Mesenchymal stem cell (in vitro differentiated cells and primary cell): ENCODE measurements at places on chromosomes 6 and 20.

GRCh38 chr6:165899611-165900010, 236.6 kb upstream of the PDE10A start:
- no peak for DNase-seq

- peak; percentile 94 for DNase-seq
These were observed 80.2 kb upstream of the PRDM1 start for GRCh38 chr6:106005954-106006353.

DNA sequence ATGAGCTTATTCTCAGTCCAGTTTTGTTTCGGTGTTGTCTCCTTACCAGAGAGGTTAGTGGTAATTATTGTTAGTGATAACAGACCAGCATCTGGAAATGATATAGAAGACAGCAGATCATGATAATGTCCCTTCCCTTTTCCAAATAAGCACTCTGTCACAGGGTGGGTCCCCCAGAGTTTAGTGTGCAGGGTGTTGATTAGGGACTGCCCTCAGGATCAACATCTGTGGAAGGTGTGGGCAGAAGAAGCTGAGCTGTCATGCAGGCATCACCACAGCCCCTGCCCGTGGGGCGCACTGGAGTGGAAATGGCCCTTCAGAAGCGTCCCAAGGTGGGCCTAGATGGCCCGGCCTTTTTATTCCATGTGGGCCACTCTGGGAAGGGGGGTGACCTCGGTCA, 67.6 kb upstream of the DTNBP1 start:
- DNase-seq = no peak

DNA sequence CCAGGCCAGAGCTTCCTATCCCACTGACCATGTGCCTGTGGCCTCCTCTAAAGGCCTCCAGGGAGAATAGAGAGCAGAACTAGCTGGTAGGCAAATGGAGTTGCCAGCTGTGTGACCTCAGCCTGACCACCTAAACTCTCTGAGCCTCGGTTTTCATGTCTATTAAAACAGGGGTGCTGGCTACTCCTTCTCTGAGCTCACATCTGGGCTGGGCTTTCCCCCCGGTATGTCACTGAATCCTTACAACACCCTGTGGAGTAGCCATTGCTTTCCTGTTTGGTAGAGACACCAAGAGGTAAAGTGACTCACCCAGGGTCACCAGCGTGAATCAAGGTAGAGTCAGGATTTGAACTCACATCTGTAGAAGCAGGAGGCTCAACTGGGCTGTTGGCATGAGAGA, 132.1 kb downstream of the JPH2 start:
- DNase-seq = no peak

DNA sequence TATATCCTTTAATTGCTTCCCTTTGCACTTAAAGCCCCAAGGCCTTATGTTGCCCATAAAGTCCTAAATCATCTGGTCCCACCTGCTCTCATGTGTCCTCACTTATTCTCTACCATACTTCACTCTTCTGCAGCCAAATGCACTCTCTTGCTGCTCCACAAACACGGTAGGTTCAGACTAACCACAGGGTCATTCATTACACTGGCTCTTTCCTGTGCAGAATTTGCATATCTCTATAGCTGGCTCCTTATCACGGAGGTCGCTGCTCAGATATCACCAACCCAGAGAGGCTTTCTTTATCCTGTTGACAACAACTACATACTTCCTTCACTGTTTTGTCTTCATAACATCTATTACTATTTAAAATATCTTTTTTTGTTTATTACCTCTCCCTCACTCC, 86.8 kb downstream of the MOXD1 start:
- DNase-seq = no peak

DNA sequence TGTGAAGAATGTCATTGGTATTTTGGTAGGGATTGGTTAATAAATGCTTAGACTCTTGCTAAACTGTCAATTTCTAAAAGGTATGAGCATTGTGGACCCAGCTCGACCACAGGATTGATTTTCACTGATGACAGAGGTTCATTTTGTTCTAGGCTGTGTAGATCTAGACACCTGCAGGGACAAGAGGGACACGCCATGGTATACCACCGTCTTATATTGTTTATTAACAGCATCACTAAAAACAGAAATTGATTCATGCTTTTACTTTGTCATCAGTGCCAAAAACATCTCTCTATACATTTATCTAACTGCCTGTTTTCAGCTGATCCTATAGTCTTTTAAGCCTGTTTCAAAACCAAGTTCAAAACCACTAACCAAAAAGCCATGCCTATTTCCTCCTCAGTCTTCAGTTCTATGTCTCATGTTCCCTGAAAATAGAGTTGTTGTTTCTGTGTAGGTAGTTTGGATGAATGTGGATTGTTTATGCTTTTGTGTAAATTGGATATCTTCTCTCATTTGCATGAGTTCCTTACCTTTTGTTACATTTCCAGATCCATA, 109.8 kb downstream of the JAG1 start:
- DNase-seq = no peak

GRCh38 chr6:2961506-2961905, 9.9 kb downstream of the SERPINB6 start:
- DNase-seq = no peak

- DNase-seq = no peak
These were observed 71.9 kb upstream of the TOP1 start for GRCh38 chr20:40956542-40957264.

- DNase-seq = no peak
These were observed 64.0 kb upstream of the TFB1M start for GRCh38 chr6:155378276-155378675.

- DNase-seq = peak; percentile 66
These were observed 2.2 kb upstream of the PARD6B start for GRCh38 chr20:50728981-50729874.

DNA sequence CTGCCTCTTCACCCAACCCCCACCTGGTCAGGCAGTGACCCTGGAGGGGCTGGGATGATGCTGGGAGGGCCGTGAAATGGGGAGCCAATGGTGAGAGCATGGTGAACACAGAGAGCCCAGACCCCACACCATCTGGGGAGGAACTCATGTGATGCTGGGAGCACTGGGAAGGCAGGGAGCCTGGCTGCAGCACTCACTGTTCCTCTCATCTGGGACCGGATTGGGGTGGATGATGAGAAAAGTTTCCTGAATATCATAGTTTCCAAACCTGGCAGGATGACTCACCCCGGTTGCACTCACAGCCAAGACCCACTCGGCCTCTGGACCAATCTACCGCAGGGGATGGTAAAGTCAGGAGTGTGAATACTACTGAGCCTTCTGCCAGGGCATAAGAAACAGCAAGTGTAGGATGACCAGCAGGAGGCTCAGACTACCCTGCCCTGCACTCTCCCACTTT, 21.8 kb downstream of the ULBP1 start:
- no peak for DNase-seq

- no peak for DNase-seq
These were observed 12.7 kb upstream of the GSTA3 start for GRCh38 chr6:52922161-52922560.

GRCh38 chr6:15819841-15820240, 157.0 kb upstream of the DTNBP1 start:
- DNase-seq = no peak

GRCh38 chr6:79821859-79822258, 125.5 kb downstream of the ELOVL4 start:
- peak; percentile 15 for DNase-seq

GRCh38 chr6:156840606-156841005, 63.4 kb downstream of the ARID1B start:
- DNase-seq = no peak

- no peak for DNase-seq
These were observed 18.4 kb upstream of the ULBP3 start for GRCh38 chr6:150087336-150087735.

GRCh38 chr6:144338951-144339700, 54.0 kb downstream of the UTRN start:
- DNase-seq = no peak

GRCh38 chr6:33123732-33124524, 48.1 kb downstream of the HLA-DPB1 start:
- peak; percentile 9 for DNase-seq

GRCh38 chr6:144823131-144823530, 538.0 kb downstream of the UTRN start:
- no peak for DNase-seq

DNA sequence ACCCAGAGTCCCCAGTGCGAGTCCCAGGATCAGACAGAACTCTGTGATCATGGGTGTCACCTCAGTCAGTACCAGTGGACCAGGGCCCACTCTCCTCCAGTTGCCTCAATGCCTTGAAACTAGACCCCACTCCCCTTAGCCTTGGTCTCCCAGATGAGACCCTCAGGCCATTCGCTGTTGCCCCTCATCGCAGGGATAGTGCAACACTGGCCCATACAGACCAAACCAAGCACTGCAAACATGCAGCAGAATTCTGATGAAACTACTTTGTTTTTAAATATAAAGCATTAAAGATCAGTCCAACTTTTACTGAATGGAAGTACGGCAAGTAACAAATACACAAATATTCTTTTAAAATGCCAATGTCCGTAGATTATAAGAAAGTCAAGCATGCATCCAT, 101.2 kb upstream of the NT5E start:
- no peak for DNase-seq

DNA sequence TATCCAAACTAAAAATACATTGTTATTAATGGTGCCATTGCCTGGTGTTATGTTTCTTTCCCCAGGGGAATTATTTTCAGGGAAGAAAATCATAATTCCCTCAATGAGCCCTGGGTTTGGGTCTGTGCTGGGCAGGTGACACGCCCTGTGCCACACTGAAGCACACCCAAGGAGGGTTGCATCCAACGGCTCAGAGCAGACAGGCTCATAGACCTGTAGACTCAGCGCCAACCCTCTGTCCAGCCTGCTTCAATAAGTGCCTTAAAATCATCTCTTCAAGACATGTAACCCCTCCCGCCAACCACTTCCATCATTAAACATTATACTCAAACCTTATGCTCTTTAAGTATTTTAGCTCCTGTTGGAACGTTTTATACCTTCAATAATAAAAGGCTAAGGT, 225.3 kb upstream of the CDH4 start:
- DNase-seq = no peak

DNA sequence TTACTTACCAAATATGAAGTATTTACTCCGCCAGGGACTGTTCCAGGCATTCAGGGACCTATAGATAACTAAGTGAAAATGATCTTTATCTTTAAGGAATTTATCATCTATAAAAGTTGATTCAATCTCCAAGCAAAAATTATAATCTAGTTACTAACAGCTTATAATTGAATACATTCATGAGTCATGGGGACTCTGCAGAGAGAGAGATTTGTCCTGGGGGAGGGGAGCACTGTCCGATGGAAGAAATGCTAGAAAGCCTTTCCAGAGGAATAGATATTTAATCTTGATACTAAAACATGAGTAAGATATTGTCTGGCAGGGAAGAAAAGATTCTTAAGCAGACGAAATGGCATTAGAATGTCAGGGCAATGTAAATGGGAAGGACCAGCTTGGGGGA, 139.3 kb downstream of the CD164 start:
- DNase-seq = no peak

- DNase-seq = peak; percentile 94
These were observed 156.9 kb downstream of the VEGFA start for GRCh38 chr6:43926634-43927531.

DNA sequence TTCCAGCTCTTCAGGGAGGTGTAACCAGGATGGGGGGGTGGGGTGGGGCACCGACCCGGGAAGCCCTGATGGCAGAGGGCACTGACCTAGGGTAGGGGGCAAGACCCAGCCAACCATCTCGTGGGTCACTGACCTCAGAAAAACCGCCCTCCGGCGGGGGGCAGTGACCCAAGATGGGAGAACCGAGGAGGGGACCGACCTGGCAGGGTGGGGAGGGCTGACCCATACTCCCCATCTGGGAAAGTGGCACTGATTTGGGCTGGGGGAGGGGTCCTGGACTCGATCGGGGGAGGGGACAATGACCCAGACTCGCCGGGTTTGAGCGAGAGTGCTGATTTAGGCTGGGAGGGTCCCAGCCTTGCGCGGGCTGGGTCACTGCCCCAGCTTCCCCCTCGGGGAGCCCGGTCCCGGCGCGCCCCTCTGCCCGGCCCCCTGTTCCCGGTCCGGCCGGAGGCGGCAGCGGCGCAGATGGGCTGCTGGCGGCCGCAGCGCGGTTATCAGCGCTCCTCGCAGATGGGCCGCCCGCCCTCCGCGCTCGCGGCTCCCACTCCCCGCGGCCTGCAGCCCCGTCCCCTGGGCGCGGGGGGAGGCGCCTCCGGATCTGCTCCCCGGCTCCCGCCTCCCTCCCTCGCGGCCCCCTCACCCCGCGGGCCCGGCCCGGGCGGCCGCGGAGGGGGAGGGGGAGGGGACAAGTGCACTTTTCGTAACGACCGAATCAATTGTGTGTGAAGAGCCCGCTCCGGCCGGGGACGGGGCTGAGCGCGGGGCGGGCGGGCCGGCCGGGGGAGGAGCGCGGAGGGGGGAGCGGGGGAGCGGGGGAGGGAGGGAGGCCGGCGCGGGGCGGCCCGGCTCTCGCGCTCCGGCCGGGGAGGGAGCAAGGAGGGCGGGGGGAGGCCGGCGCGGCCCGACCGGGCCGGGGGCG, 2.2 kb downstream of the NOL4L start:
- peak; percentile 39 for DNase-seq

GRCh38 chr20:46720776-46721425, 11.5 kb downstream of the SLC2A10 start:
- peak; percentile 22 for DNase-seq

GRCh38 chr20:46631874-46632446, 19.3 kb downstream of the SLC13A3 start:
- DNase-seq = no peak

- no peak for DNase-seq
These were observed 45.5 kb downstream of the HMGN3 start for GRCh38 chr6:79188885-79189480.

GRCh38 chr20:56634735-56635385, 5.8 kb downstream of the TFAP2C start:
- DNase-seq = no peak

- DNase-seq = no peak
These were observed 6.2 kb upstream of the RAET1E start for GRCh38 chr6:149903938-149904611.

GRCh38 chr6:34468378-34468892, 2.6 kb downstream of the PACSIN1 start:
- no peak for DNase-seq

GRCh38 chr6:20411953-20412681, 10.4 kb downstream of the E2F3 start:
- no peak for DNase-seq
